ENCODE measurements at places on chromosomes 1 and 21. TPM values are rescaled to one million over a fixed set of nuclear protein-coding genes. Genes with fewer than 3 reads are reported as not detected.

The GPR37L1 gene
- 5.8 TPM for polyA plus RNA-seq

The ZNF593OS gene
- polyA plus RNA-seq = 2.7 TPM

The WNT9A gene
- 5.4 TPM for polyA plus RNA-seq

The FMOD gene
- 70.1 TPM for polyA plus RNA-seq

The NBPF11 gene
- polyA plus RNA-seq = 17.9 TPM

The CD1E gene
- polyA plus RNA-seq = not detected

The IGSF9 gene
- 4.0 TPM for polyA plus RNA-seq

The C8A gene
- not detected for polyA plus RNA-seq

The HSD3B2 gene
- 0.29 TPM for polyA plus RNA-seq

The ZC3H12A gene
- 1.2 TPM for polyA plus RNA-seq

The LRRC39 gene
- polyA plus RNA-seq = 5.4 TPM

The EFNA3 gene
- polyA plus RNA-seq = 46.6 TPM

The SHISAL2A gene
- polyA plus RNA-seq = 2.1 TPM

The UTS2 gene
- 21.2 TPM for polyA plus RNA-seq

The ABCA4 gene
- polyA plus RNA-seq = 1.8 TPM

The FCAMR gene
- 0.12 TPM for polyA plus RNA-seq

The CACNA1E gene
- polyA plus RNA-seq = 37.0 TPM

The VHLL gene
- polyA plus RNA-seq = 0.38 TPM

The PITHD1 gene
- polyA plus RNA-seq = 137 TPM

The TBX15 gene
- polyA plus RNA-seq = 4.3 TPM

The ITPKB gene
- 28.0 TPM for polyA plus RNA-seq

The SERTAD4 gene
- polyA plus RNA-seq = 8.8 TPM

The PLEKHN1 gene
- polyA plus RNA-seq = not detected

The UBASH3A gene
- polyA plus RNA-seq = not detected

The PPIE gene
- 54.6 TPM for polyA plus RNA-seq

The FCGR3A gene
- polyA plus RNA-seq = 17.1 TPM

The RPE65 gene
- 3.7 TPM for polyA plus RNA-seq

The MSH4 gene
- 0.65 TPM for polyA plus RNA-seq

The BATF3 gene
- polyA plus RNA-seq = 7.2 TPM

The CSTB gene
- polyA plus RNA-seq = 40.0 TPM
